Activated CD8-positive, alpha-beta memory T cell treated with anti-CD3 and anti-CD28 coated beads for 1 hour (primary cell): ENCODE measurements at places on chromosomes 1 and 21.

GRCh38 chr1:243842161-243842560 is 7.9 kb downstream of the AKT3 start:
- no peak for DNase-seq

GRCh38 chr1:26384076-26384475 is 11.5 kb upstream of the ZNF683 start:
- no peak for DNase-seq

DNA sequence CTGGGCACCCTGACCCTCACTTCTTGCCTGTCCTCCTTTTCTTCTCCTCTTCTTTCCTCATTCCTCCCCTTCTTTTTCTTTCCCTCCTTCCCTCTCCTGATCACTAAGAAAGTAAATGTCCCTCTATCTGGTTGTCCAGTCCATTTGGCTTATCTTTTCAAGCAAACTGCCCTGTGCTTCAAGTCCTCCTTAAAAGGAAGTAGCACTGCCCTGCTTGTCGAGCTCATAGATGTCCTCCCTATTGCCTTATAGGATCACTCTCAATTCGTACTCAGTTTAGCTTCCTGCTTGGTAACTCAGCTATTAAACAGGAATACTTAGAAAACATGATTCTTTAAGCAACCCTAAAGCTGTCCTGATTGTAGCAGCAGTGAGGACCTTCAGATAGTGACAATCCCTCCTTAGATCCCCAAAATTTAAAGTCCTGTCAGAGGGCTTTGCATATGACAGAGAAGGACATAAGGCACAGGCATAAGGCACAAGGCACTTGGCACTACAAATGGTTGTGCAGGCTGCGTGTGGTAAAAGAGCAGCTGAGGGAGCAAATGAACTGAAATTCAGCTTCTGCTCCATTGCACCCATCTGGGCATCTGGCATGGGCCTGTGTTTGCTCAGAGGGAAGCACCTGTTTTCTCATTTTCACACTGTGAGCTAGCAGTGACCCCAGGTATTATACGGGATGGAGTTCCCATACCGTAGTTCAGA is 26.1 kb upstream of the SLAMF6 start:
- no peak for DNase-seq

DNA sequence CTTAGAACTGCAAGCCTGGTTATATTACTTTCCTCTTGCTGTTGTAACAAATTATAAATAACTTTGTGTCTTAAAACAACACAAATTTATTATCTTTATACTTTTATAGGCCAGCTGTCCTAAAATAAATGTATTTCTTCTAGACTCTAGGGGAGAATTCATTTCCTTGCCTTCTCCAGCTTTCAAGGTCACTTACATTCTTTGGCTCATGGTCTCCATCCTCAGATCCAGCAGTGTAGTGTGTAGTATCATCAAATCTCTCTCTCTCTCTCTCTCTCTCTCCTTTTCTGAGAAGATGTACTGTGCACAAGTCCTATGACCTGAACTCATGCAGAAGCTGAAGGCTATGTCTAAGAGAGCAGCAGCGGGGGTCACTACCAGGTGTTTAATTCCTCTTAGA is 1510.6 kb downstream of the MRPL39 start:
- DNase-seq, result no peak

GRCh38 chr21:23247334-23247733 is 2249.1 kb downstream of the NCAM2 start:
- DNase-seq, result no peak

DNA sequence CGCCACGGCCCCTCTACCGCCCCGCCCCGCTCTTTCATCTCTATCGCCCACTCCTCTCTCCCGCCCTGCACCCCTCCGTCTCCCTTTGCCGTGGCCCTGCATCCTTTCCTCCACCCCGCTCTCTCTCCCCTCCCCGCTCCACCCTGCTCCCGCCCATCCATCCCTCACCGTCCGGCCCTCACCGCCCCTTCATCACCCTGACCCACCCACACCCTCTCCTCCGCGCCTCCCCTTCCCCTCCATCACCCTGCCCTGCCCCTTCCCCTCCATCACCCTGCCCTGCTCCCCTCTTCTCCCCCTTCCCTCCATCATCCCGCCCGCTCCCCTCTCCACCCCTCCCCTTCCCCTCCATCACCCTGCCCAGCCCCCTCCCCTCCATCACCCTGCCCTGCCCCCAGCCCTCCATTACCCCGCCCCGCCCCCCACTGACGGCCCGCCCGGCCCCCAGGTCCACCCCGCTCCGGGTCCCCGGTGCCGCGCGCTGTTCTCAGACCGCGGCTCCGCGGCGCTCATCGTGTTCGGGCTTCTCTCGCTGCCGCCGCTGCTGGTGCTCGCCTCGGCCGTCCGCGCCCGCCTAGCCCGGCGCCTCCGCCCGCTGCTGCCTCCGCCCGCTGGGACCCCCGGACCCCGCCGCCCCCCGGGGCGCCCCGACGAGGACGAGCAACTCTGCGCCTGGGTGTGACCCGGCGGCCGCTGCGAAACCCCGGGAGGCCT is 6.2 kb upstream of the ANKRD65 start:
- DNase-seq, result no peak

- no peak for DNase-seq
These were observed 10.4 kb downstream of the TRABD2B start for GRCh38 chr1:47986761-47987200.
